ENCODE measurements at places on chromosomes 16 and 17.

- no peak for DNase-seq
Measured at GRCh38 chr16:81515721-81516120, 71.1 kb downstream of the CMIP start.

GRCh38 chr17:76623271-76624146, 20.0 kb downstream of the ST6GALNAC1 start:
- DNase-seq = no peak

GRCh38 chr16:27470567-27471431, 68.8 kb downstream of the IL21R start:
- no peak for DNase-seq

DNA sequence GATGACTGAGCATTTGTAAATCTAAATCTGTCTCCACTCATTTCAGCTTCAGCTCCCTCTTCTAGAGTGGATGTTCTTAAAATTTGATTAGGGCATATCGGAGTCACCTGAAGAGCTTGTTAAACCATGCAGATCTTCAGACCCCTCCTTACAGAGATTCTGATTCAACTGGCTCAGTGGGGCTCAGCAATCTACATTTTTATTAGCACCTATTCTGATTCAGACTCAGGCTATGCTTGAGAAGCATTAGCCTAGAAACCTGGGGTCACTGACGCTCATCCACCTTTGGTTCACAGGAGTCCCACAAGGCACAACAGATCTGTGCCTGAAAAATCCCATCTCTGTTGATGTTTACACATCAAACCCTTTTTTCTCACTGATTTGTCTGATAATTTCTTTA, 365.6 kb downstream of the GRIN2A start:
- DNase-seq = no peak

GRCh38 chr16:89906140-89907025, 12.3 kb upstream of the MC1R start:
- DNase-seq = no peak

Data from AG04449 (cell line).